Activated CD8-positive, alpha-beta memory T cell treated with anti-CD3 and anti-CD28 coated beads, Interleukin-2, amount 50 U/mL, for 48 hours (primary cell): ENCODE measurements at places on chromosomes 3 and 15.
A peak's percentile ranks its signal among the peaks of the same experiment; 100 is the strongest.

GRCh38 chr3:171269542-171269941 lies 190.7 kb downstream of the TNIK start:
- no peak for DNase-seq

GRCh38 chr3:37907906-37908305 lies 46.2 kb downstream of the CTDSPL start:
- DNase-seq: no peak

GRCh38 chr15:66229790-66230465 lies 23.6 kb downstream of the MEGF11 start:
- DNase-seq: no peak

DNA sequence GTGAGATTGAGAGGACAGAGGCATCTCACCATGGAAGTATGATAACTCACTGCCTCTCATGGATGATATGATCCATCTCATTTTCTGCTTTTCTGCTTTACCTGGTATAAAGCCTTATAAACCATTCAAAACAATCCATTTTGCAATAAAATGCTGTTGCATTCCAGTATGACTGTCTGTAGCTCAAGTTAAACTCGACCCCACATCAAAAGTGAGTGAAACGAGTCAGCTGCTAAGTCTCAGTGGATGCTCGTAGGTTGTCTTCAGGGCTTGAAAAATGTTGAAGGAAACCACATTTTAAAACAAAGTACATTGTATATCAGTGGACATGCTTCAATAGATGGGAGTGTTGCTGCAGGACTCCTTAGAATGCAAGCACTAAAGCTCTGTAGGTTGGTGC lies 839.0 kb downstream of the TUSC7 start:
- DNase-seq: no peak

- DNase-seq: no peak
These were observed 94.6 kb downstream of the CYP19A1 start for GRCh38 chr15:51243774-51244173.

GRCh38 chr15:78208887-78209645 lies 25.3 kb downstream of the ACSBG1 start:
- no peak for DNase-seq

DNA sequence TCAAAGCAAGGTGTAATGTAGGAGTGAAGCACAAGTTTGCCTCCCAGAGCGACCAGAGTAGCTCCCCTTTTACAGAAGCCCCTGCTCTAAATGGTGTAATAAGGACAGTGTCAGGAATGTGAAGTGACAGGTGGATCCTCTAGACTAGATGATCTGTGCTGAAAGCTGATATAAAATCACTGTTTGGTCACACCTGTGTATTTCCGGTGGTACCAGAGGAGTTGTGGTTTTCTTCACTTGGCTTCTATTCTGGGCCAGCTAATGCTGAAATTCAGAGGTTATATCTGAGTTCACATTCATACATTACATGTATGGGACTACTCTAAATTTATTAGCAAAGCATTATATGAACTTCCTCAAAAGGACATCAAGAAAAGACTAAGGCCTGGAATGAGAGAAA lies 117.4 kb downstream of the IL1RAP start:
- DNase-seq: no peak

DNA sequence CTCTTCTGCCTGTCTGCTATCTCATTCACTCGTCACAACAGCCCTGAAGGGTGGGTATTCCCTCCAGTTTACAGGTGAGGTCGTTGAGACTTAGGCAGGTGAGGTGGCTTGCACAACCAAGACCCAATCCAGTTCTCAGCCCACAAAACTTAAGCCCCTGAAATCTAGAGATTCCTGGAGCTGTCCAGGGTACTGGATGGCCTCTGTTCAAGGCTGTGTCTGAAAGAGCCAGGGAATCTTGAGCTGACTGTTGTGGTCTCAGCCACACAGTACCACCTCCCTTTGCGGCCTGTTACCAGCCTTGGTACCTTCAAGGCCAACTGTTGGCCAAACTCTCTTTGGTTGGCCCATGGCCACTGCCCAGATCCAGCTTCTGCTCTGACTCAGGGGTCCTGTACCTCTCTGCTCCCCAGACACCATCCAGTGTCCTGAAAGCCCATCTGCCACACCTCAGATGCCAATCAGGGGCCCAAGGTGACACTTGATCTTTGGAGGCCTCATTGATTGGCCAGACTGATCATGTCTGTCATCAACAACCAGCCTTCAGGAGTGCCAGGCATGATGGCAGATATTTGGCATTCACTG lies 10.9 kb upstream of the FAM107A start:
- no peak for DNase-seq

DNA sequence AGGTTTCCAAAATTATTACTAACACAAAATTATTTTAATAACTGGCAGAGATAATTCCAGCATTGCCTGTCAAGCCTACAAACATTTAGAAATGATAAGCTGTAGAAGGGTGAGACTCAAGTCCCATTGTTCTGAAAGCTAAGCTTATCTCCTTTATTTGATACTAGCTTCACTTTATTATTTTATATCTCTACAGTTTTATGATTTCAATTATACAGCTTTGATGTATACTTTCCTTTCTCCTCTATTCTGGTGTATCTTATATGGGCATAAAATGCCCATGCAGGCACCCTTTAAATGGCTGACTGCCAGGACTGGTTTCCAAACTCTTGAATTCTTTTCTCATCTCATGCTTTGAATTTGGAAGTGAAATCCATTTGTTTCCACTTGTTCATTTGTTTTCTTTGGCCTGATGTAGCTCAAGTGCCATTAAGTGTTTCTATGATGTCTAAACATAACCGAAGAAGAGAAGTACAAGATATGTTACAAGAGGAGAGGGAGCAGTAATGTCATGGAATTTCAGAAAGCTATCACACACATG lies 372.1 kb upstream of the ARHGEF26 start:
- DNase-seq: no peak

GRCh38 chr3:65619451-65619881 lies 419.3 kb downstream of the MAGI1 start:
- DNase-seq: no peak

DNA sequence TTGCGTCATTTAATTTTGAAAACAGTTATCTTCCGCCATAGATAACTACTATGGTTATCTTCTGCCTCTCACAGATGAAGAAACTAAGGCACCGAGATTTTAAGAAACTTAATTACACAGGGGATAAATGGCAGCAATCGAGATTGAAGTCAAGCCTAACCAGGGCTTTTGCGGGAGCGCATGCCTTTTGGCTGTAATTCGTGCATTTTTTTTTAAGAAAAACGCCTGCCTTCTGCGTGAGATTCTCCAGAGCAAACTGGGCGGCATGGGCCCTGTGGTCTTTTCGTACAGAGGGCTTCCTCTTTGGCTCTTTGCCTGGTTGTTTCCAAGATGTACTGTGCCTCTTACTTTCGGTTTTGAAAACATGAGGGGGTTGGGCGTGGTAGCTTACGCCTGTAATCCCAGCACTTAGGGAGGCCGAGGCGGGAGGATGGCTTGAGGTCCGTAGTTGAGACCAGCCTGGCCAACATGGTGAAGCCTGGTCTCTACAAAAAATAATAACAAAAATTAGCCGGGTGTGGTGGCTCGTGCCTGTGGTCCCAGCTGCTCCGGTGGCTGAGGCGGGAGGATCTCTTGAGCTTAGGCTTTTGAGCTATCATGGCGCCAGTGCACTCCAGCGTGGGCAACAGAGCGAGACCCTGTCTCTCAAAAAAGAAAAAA lies 1.2 kb downstream of the B2M start:
- DNase-seq: peak; percentile 79

DNA sequence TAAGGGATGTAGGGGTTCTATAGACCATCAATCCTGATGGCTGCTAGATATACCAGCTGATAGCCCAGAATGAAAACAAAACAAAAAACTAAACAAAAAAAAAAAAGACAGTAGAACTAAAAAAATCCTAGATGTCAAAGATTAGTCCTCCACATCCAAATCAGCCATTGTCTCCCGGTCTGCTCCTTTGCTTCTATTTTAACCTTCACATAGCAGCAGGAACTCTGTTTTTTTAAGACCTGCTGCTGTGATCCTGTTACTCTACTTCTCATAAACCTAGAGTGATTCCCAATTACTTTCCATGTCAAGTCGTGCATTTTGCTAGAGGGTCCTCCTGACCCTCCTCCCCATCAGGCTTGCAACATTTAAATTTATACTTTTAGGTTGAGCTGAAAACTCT lies 2.5 kb downstream of the IFT122 start:
- DNase-seq: no peak

GRCh38 chr15:86296769-86297168 lies 217.1 kb downstream of the AGBL1 start:
- no peak for DNase-seq

GRCh38 chr3:168990134-168990533 lies 673.4 kb downstream of the MECOM start:
- DNase-seq: no peak

DNA sequence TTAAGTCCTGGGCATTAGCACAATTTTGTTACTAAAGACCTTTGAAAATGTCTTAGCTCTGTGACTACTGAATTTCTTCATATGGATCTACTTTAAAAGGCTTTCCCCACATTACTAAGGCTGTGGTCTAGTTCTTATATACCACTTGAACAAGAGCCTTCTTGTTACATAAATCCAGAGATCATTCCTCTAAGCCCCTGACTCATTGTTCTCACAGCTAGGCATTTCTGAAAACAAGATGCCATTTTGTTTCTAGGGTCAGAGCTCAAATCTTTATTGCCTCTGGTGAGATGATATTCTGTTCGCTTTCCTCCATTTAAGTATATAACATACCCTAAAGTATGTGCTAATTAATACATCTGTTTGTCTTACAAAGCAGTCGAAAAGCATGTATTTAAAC lies 29.8 kb upstream of the LPP start:
- DNase-seq: no peak

DNA sequence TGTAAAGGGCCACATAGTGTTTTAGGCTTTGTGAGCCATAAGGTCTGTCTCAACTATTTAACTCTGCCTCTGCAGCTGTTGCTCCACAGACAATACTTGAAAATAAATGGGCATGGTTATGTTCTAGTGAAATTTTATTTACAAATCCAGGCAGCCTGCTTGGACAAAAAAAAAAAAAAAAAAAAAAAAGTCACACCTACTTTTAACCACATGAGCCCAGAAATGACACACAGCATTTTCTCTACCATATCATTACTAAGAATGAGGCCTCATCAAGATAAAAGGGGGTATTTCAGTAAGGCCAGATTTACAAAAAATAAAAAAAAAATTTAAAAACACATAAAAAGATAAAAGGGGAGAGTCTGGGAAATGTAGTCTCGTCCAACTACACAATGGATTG lies 1.7 kb upstream of the NGLY1 start:
- no peak for DNase-seq

- no peak for DNase-seq
These were observed 73.9 kb downstream of the SEC22A start for GRCh38 chr3:123275691-123276090.

GRCh38 chr3:115652738-115653137 lies 29.4 kb downstream of the GAP43 start:
- DNase-seq: no peak

- DNase-seq: no peak
These were observed 45.4 kb downstream of the MAP6D1 start for GRCh38 chr3:183779896-183780465.

DNA sequence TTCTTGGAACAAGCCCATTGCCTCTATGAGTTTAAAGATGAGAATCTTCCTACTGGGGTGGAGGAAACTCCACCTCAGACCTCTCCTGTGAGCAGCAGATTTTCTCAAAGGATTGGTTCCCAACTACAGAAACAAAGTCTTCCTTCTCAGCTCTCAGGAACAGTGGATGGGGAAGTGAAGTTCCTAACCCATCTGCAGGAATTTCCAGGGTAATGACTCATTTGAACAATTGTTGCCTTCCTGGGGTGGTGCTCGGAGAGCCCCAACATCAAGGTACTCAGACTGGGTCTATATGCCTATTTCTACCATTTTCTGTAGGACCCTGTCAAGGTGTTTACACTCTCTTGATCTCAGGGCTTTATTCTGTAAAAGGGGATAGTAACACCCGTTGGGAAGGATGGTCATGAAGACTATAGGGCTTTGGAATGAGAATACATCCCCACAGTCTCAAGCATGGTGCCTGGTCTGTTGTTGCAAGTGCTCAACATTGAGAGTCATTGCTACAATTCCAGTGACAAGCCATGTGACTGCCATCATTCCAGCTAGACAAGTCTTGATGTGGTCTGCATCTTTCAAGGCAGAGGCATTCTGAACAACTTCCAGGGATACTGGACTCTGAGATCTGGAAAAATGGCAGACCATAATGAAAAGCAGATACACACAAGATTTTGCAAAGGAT lies 33.0 kb downstream of the TRIM42 start:
- no peak for DNase-seq

- no peak for DNase-seq
These were observed 13.4 kb downstream of the IL12A start for GRCh38 chr3:160001850-160002623.

GRCh38 chr15:68797599-68798345 lies 22.9 kb downstream of the ANP32A start:
- no peak for DNase-seq

DNA sequence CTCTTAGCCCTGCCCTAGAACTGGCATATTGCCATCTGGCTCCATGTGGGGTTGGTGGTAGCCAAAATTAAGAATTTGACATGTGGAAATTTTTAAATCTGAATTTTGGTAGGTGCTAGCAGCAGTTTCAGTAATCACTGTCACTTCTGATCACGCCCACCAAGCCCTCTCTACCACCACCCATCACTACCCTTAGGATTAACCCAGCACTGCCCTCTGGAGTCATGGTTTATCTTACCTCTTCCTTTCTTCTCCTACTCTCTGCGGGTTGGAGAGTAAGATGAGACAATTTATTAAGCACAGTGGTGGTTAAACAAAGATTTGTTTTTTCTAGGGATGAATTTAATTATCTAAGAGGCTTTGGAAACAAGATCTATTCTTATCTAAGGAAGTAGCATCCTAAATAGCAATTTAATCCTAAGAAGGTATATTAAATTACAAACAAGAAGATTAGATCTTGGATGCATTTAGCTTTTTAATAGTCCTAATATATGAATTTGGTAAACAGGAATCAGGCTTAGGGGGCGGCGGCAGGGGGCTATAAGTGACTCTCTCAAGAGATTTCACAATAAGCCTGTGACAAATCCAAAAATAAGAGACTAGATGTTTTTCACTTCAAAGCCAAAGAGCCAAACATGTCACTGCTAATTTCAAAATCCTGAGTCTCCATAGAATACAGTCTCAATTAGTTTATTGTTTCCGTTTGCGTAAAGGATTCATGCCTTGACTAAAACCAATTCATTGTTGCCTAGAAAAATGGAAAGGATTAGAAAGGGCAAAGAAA lies 498.4 kb upstream of the UBE2E2 start:
- no peak for DNase-seq

DNA sequence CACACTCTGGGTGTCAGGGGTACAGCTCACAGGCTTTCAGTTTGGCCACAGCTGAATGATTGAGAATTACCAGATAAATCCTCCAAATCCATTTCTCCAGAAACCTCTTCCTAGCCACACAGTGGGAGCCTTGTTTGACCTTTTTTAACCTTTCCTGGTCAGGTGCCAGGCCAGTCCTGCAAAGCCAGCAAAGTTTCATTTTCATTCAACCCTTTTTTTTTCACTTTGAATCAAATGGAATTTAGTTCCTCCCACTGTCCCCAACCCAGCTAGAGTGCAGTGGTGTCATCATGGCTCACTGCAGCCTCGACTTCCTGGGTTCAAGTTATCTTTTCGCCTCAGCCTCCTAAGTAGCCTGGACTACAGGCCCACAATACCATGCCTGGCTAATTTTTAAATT lies 67.8 kb downstream of the NSUN3 start:
- DNase-seq: no peak

GRCh38 chr3:51198477-51198876 lies 186.6 kb upstream of the MANF start:
- no peak for DNase-seq

GRCh38 chr3:11835028-11835639 lies 11.6 kb downstream of the TAMM41 start:
- no peak for DNase-seq
